AG09319 (cell line): ENCODE measurements at places on chromosomes 6 and 20.

DNA sequence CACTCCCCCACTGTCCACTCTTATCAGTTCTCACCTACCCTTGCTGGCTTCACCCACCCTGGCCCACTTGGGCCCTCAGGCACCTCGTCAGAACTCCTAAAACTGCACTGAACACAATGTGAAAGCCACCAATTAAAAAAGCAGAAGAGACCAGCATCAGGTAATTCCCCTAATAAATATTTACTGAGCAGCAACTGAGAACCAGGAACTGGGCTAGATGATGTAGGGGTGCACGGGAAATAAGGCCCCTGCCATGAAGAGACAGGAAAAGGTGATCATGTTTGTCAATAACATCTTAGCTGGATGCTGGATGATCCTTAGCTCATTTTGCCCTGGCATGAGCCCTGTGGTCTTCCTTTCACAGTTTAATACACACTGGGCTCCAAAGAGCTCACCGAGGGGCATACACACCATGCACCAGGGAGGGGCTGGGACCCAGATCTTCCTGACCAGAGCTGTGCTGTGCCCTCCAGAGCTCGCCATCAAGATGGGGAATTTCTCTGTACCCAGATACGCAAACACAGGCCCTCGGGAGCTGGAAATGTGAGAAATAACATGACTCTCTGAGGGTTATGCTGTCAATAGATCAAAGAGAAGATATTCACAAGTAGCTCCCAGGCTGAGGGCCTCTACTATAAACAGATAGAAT, 113.6 kb upstream of the SLC22A16 start:
- DNase-seq: no peak

GRCh38 chr20:47711046-47711752, 74.1 kb downstream of the SULF2 start:
- no peak for DNase-seq

DNA sequence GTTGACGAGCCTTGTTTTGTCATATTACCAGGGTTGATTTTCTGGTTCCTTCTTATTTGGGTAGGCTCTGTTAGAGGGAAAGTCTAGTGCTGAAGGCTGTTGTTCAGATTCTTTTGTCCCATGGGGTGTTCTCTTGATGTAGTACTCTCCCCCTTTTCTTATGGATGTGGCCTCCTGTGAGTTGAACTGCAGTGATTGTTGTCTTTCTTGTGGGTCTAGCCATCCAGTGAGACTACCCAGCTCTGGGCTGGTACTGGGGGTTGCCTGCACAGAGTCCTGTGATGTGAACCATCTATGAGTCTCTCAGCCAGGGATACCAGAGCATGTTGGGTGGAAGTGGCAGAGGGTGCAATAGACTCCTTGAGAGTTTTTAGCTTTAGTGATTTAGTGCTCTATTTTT, 680.6 kb downstream of the RFPL4B start:
- DNase-seq: no peak

DNA sequence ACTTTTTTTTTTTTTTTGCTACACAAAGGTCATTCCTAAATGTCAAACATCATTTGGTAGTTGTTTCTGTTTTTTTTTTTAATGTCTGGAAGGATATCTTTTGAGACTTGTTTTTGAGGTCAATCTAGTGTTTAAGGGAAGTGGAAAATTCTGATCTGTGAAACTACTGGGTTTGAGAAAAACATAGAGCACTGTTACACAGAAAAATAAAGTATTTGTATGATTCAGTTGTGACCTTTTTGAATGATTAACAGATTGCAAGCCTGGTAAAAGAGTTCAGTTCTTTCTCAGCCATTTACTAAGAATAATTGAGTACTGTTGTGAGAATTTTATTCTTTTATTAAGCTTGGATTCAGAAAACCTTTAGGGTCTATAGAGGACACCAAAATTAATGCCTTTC, 276.7 kb downstream of the ADGRB3 start:
- DNase-seq: no peak

- no peak for DNase-seq
These were observed 331.2 kb downstream of the THBS2 start for GRCh38 chr6:168922436-168922835.

- DNase-seq: no peak
These were observed 158.9 kb downstream of the FLRT3 start for GRCh38 chr20:14178528-14178927.

DNA sequence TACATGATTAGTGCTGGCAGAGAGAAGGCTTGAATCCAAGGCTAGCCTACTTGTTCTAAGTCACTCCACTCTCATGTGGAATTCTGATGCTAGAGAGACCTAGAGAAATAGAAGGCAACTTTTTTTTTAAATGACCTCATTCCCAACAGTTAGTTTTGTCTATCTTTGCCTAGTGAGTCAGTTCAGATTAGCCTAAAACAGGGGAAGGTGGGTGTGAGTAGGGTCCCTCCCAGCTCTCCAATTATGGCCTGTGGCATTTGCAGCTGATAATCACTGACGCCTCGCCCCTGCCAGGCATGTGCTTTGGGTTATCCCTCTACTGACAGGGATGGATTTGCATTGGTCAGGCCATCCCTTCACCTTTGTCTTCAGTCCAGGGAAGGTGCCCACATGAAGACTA, 13.6 kb downstream of the TXLNB start:
- no peak for DNase-seq

DNA sequence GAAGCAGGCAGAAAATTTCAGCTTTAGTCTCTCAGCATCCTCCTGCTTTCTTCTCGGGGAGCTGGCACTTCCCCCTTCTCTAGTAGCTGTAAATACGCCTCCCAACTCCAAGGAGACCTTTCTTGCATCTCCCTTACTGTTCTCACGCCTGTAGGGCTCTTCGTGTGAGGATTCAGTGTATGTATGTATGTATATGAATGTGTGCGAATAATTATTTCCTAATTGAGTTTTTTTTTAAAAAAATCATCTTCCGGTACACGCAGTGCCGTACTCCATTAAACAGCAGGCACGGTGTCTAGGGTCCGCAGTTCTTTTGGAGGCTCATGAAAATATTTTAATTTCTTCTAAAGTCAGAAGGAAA, 85.4 kb downstream of the HFE start:
- no peak for DNase-seq

DNA sequence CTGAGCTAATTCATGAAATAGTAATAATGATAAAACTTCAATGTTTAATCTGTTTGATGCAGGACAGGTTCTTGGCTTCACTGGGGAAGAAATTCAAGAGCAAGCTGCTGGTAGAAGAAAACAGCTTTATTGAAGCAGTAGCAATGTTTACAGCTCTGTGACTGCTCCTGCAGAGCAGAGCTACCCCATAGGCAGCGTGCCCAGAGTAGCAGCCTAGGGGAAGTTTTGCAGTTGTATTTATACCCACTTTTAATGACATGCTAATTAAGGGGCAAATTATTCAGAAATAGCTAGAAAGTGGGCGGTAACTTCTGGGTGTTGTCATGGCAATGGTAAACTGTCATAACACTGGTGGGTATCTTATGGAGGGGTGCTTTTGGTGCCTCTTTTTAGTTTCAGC, 518.0 kb downstream of the RFPL4B start:
- DNase-seq: no peak

DNA sequence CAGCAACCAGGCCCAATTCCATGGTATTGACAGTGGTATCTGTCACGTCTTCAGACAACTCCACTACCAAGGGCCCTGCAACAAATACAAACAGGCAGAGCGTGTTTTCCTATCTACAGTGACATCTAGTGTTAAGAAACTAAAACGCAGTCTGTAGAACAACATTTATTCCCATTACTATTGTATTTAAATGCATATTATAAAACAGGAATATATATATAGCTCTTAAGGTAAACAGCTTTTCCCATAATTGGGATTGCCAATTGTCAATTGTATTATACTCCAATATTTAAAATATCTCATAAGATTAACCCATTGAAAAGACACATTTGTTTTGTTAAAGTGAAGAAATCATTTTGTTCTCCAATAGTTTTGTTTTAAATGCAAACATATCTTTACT, 97.2 kb downstream of the KIF16B start:
- no peak for DNase-seq

DNA sequence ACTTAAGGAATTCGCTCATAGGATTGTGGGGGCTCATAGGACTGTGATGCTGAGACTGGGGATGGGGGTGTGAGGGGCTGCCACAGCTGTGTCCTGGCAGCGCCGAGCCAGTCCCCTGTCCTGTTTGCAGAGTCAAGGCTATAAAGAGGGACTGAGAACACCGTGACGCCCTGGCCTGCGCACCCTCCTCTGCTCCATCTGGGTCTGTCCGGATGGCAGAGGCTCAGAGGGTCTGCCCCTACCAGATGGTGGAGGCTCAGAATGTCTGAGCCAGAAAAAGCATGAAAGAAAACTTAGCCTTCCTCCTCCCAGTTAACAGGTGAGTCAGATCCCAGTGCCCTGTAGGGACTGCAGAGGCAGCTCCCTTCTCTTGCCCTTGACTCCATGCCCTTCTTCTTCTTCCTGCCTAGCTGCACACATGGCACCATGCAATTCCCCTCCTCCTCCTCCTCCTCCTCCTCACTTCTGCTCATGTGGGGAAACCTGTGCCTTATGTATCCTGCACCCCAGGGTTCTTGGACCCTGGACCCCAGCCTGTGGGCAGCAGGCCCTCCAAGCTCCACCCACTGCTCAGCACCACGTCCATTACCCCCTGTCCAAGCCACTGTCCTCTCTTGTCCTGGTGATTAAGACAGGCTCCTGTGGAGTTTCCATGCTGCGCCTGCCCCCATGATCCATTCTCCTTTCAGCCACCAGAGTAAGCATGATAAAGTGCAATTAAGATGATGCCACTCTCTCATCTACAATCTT, 410.0 kb upstream of the SULF2 start:
- DNase-seq: no peak

GRCh38 chr6:146433881-146434731, 109.5 kb upstream of the RAB32 start:
- DNase-seq: no peak

GRCh38 chr6:70176842-70177550, 125.9 kb downstream of the COL9A1 start:
- no peak for DNase-seq

- DNase-seq: no peak
These were observed 170.0 kb downstream of the AKAP7 start for GRCh38 chr6:131305037-131305850.

- no peak for DNase-seq
These were observed 59.3 kb downstream of the CDC5L start for GRCh38 chr6:44446626-44447300.

- no peak for DNase-seq
These were observed 33.0 kb downstream of the BACH2 start for GRCh38 chr6:90263633-90264032.

- no peak for DNase-seq
These were observed 122.0 kb downstream of the AGPAT4 start for GRCh38 chr6:161151660-161152526.

DNA sequence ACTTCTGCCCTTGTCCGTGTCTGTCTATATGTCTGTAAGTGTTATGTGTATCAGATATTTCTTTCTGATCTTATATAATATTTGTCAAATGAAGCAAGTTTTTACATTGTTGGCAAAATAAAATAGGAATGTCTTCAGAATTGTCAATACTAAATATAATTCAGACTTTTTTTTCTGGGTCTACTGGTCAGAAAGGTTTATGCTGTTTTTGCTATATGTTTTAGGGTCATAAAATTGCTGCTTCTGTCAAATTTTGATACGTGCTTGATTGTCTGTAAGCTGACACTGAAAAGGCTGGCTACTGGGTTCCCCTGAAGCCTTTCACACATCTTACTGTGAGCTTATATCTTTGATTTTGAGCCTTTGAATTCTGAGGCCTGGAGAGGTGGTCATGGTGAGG, 20.1 kb downstream of the LGSN start:
- no peak for DNase-seq

DNA sequence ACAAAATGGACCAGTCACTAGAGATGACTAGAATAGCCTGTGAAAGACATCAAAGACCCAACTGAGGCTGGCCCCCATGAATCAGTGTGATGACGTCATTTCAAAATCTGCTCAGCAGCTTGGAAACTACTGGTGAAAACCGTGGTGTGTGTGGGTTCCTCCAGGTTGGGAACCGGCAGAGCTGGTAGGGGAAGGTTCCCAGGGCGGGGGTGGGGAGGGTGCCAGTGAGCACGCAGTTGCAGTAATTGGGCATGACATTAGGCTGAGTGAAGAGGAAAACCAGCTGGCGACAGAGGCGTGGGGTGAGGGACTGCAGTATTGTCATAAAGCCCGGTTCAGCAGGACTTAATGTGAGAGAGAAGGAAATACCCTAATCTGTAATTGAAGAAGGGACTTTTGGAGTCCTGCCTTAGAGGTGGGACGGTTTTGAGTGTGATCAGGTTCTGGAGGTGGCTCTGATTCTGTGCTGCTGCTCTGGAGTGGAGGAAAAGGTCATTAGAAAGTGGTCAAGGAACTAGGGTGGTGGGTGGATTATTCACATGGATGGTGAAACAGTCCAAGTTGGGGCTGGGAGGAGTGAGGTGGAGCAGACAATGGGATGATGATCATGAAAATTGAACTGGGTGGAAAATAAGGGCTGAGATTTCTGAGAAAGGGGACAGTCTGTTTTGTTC, 52.0 kb upstream of the MTHFD1L start:
- no peak for DNase-seq

GRCh38 chr6:11179088-11179418, 53.4 kb downstream of the NEDD9 start:
- no peak for DNase-seq

GRCh38 chr6:11202513-11203305, 29.8 kb downstream of the NEDD9 start:
- DNase-seq: no peak

DNA sequence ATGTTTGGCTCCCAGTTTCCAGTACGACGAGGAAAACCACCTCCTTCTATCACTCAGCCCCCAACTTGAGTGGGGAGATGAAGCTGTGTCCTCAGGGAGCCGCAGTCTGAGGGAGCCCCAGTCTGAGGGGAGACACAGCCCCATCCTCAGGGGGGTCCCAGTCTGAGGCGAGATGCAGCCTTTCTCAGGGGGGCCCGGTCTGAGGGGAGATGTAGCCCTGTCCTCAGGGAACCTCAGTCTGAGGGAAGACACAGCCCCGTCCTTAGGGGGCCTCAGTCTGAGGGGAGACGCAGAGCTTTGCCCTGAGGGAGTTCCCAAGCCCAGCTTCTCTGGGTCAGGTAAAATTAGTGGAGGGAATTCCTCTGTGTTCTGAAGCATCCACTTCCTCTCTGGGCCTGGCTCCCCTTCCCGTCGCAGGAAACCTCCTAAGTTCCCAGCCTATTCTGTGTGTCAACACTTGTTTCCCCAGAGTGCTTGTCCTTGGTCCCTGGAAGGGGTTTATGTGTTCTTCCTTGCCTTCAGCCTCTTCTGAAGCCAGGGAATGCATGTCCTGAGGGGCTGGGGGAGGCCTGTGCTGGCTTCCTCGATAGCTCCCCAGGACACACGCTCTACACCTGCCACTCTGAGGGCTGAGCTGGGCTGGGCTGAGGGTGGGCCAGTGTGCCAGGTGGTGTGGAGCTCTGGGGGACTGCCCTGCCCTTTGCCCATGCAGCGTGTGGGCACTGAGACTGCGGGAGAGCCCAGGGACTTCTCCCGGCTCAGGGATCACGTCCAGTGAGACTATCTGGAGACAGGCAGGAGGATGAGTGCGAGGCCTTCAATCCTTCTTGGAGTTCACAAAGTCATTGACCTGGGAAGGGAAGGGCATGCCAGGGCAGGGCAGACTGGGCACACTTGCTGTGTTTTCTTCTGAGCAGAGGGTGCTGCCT, 55.4 kb downstream of the VEGFA start:
- DNase-seq: no peak
